H1 (cell line): ENCODE measurements at places on chromosomes 16 and 17. TPM values are rescaled to one million over a fixed set of nuclear protein-coding genes. Genes with fewer than 3 reads are reported as not detected.

DNA sequence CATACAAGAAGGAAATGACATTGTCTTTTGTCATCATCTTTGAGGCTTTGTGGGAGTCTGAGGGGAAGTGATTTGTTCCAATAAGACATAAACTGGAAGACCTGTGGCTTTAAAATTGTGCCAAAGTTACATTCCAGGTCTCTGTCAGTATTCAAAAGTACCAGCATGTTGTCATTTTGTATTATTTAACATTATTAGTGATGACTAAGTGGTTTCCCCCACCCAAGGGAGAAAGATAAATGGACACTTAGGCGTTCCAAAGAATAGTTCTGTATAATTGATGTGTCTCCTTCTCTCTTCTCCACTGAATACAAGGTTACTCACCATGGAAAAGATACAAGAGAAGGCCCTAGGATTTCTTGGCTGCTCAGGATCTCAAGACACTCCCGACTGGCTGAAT lies 3.8 kb downstream of the CFAP97D1 start:
- DNase-seq, result no peak

- peak; percentile 86 for DNase-seq
Observed at GRCh38 chr16:22670551-22671041, 143.4 kb upstream of the HS3ST2 start.

DNA sequence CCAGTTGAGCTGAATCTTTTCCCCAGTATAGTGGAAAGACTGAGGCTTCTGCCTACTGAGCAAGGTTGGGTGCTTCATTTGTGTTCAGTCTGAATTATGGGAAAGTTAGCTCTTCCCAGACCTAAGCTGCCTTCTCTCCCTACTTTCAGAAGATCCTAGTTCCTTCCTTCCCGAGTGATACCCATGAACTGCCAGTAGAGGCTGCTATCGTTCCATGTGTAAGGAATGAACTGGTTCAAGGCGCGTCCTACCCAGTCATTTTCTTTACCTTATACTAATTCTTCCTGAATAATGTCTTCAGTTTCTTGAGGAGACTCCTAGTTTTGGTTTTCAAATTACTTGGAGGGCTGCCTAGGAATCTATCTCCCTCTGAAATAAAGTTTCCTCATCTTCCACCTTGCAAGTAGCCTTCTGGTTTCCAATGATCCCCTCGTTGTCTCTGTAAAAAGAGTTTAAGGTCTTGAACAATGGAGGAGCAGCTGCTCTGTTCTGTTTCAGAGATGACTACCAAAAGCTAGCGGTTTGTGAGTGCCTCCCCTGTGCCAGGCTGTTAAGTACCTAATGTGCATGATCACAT lies 934 bp upstream of the AOC2 start:
- no peak for DNase-seq

TBC1D26 gene
- 0.71 and 0.84 TPM in 2 replicates for total RNA-seq

GRCh38 chr17:82930043-82930923 lies 90.5 kb upstream of the ZNF750 start:
- DNase-seq, result no peak

DNA sequence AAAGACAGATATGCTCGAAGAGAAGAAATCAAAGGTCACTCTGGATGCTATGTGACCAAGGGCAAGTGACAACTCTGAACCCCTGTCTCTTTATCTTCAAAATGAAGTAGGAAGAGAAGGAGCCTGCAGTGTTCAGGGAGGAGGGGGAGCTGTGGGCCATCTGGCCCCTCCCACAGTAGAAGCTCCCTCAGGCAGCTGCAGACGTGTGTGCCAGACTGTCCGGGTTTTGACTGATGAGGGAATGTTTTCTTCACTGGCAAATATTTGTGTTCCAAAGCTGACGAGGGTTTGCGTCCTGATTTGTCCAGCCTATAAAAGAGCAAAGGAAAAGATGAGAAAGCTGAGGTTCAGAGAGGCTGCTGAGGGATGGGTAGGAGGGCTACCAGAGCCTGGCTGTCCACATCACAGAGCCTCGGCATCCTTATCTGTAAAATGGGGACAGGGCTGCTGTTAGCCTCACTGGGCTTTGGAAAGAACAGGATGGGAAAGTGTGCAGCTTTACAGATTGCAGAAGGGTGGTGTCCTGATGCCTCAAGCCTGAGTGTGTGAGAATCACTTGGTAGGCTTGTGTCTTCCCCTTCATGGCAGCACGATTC lies 1.8 kb upstream of the GINS2 start:
- DNase-seq, result no peak

- DNase-seq, result no peak
Observed at GRCh38 chr17:61464843-61465180, 12.6 kb downstream of the TBX4 start.

KRTAP4-3 gene
- not detected in 2 replicates for total RNA-seq

- DNase-seq, result no peak
Observed at GRCh38 chr16:4295581-4295980, 20.3 kb upstream of the GLIS2 start.

DNA sequence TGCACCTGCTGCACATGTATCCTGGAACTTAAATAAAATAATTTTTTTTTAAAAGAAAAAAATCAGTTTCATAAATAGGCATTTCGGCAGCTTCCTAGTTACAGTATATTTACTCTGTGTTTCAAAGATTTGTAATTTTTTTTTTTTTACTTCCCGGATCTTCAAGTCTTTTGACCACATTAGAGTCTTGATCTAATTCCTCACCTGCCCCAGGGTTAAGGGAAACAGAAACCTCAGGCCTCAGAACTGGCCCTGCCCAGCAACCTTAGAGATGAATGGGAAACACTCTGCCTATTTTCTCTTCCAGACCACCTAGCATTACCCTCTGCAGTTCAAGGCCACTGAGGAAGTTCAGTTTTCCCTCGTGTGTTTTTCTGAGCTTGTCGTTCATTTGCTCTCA lies 304.0 kb downstream of the MAF start:
- DNase-seq, result no peak

SLC16A13 gene
- total RNA-seq, result 4.7 and 5.8 TPM in 2 replicates

NUDT7 gene
- 8.8 and 9.9 TPM in 2 replicates for total RNA-seq

- DNase-seq, result no peak
Observed at GRCh38 chr17:60920107-60920506, 242.5 kb downstream of the BCAS3 start.
